ENCODE measurements at places on chromosomes 3 and 15.

DNA sequence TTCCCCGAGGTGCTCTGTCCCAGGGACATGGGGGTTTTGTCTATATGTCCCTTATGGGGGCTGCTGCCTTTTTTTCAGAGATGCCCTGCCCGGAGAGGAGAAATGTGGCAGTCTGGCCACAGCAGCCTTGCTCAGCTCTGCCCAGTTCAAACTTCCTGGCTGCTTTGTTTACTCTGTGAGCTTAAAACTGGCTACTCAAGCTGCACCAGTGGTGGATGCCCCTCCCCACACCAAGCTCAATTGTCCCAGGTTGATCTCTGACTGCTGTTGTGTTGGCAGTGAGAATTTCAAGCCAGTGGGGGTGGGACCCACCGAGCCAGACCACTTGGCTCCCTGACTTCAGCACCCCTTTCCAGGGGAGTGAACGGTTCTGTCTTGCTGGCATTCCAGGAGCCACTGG lies 188.9 kb downstream of the STXBP5L start:
- DNase-seq, result no peak

- DNase-seq, result no peak
Observed at GRCh38 chr15:85149465-85150129, 167.9 kb downstream of the PDE8A start.

DNA sequence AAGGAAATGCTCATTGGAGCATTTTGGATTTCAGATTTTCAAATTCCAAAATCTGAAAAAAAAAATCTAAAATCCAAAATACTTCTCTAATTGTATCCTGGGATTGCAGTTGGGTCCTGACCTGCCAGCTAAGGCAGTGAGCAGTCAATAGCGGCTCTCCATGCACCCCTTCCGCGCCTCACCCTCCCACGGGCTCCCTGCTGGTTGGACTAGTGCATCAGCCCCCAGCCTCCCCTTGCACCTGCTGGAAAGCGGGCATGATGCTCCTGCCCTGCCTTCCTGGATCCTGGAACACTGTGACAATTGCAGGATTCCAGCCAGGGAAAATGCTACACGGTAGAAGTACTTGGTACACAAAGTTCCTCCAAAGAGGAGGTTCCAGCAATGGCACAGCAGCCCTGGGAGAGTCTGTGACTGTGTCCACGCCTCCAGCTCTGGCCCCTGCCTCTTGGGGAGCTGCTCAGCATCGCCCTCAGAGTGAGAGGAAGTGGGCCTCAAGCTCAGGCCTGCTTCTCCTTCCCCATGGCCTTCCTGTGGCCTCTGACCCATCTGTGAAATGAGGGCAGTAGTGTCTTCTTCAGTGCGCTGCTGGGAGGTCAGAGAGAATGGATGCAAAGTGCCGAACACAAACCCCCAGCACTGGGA lies 39.5 kb upstream of the CHRNB4 start:
- DNase-seq, result no peak

DNA sequence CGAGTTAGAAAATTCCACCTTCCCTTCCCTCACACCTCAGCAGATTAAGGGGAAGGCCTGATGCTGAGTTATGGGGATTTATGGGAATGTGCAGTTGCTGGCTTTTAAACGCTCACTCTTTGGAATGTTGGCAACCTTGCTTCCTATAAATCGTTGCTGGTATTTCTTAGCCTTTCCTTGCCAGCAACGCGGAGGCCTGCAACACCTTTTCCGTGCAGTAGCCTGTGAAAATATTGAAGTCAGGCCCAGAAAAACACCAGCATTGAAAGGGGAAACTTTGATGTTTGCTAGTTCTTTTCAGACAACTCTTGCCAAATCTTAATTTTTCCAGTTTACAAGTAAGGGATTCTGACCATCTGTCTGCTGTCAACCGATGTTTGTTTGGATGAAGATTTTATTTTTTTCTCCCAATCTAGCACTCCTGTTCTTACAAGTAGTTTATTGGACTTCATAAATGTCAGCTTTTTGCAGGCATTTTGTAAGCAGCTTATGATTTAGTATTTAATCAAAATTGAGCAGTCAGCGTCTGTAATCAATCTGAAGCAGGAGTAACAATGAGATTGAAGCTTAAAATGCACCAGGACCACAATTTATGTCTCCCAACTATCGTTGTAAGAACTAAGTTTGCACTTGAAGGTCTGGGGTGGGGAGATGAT lies 251.0 kb downstream of the RPLP1 start:
- peak; percentile 12 for DNase-seq

DNA sequence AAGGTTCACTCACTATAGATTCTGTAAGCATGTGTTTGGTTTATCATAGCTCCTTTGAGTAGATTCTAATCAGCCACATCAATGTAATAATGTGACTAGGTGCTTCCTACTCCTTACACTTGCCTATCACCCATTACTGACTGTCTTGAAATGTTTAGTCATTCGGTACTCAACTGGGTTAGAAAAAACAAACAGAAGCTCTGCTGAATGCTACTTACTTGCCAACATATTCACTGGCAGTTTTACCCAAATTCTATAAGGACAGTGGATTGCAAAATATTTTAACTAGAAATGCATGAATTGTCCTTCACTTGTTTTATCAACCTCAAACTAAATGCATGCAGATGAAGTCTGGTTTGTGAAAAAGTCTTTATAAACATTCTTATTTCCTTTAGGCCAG lies 352.1 kb upstream of the ALCAM start:
- DNase-seq, result no peak

DNA sequence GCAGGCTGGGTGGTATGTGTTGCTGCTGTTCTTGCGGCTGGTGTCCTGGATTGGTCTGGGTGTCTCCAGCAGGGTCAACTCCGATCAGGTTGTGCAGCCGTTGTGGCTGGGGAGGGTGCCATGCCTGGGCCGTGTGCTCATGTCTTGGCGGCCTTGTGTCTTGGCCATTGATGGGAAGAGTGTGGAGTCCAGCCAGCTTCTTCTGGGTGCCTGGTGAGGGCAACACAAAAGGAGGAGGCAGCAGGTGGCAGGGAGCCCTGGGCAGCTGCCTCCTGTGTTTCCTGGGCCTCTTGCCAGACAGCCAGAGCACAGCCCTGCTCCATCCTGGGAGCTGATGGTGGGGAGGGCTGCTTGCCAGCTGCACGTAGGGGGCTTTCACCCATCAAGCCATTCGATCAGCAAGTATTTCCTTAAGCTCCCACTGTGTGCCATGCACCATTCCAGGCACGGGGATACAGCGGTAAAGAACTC lies 4.3 kb downstream of the CHAC1 start:
- DNase-seq, result no peak

- DNase-seq, result no peak
Observed at GRCh38 chr3:89072642-89073041, 34.8 kb upstream of the EPHA3 start.

DNA sequence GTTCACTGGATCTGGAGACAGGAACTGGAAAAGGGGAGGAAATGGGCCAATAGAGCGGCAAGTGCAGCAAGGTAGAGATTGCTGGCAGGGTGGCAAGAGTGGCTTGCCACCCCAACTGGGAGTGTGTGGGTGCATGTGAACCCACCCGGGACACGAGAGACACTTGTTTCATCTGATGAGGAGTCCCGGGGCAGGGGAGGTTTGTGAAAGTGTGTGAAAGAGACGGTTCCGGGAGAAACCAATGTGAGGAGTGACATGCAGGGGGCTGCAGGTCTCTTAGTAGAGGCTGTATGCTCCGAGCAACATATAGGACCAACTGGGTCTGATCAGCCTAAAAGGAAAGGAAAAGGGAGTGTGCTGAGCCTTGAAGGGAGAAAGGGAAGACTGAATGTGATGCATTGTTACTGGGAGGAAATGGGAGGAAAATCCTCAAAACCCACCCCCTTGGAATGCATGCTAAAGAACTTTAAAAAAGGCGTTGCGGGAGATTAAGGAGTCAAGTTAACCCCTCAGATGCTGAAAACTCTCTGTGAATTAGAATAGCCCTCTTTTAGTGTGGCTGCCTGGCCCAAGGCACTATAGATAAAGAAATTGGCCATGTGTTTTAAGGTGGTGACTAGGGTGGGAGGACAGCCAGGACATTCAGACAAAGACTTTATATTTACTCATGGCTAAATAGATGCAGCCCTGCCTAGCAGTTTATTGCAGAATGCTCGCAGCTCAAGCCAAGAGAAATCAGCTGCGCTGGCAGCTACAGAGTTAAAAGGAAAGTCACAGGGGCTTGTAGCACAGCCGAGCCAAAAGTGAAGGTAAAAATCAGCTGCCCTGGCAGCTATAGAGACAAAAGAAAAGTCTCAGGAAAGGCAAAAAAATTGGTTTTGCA lies 9.1 kb upstream of the SLC9C1 start:
- no peak for DNase-seq

- no peak for DNase-seq
Observed at GRCh38 chr3:50155491-50155878, 361 bp downstream of the SEMA3F start.

- no peak for DNase-seq
Observed at GRCh38 chr3:7646851-7647250, 785.9 kb downstream of the GRM7 start.

- no peak for DNase-seq
Observed at GRCh38 chr3:192914848-192915247, 2.8 kb downstream of the MB21D2 start.

DNA sequence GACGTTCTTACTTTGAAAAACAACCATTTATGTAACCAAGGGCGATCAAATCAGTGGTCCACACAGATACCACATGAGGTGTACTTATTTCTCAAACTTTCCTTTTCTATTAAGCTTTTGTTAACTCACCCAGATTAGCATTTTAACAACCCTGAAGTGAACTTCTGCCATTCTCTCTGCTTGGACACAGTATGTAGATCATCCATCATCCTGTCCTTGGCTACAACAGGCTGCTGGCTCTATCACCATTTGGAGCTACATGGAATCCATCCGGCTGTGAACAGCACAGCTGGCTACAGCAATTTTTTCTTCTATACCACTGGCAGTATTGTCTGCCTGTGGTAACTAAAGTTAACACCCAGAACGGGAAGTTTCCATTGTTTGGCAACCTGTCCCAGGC lies 4.4 kb downstream of the SEMA6D start:
- no peak for DNase-seq

GRCh38 chr15:60918234-60918959 lies 310.7 kb downstream of the RORA start:
- no peak for DNase-seq

- DNase-seq, result no peak
Observed at GRCh38 chr3:10600296-10600714, 94.9 kb upstream of the ATP2B2 start.

DNA sequence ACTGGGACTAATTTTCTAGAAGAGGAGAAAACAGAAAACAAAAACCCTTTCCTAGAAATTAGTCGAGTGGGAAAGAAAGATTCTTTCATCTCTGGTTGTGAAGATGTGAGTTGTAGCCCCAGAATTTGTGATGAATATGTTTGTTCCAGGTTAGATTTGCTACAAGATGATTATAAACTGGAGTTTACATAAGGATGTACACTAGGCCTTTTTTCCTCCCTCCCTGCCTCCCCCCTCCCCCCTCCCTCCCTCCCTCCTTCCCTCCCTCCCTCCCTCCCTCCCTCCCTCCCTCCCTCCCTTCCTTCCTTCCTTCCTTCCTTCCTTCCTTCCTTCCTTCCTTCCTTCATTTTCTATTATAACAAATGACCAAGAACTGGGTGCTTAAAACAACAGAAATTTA lies 1502.0 kb downstream of the SI start:
- DNase-seq, result no peak

- no peak for DNase-seq
Observed at GRCh38 chr15:73918784-73919183, 7.5 kb upstream of the LOXL1 start.

DNA sequence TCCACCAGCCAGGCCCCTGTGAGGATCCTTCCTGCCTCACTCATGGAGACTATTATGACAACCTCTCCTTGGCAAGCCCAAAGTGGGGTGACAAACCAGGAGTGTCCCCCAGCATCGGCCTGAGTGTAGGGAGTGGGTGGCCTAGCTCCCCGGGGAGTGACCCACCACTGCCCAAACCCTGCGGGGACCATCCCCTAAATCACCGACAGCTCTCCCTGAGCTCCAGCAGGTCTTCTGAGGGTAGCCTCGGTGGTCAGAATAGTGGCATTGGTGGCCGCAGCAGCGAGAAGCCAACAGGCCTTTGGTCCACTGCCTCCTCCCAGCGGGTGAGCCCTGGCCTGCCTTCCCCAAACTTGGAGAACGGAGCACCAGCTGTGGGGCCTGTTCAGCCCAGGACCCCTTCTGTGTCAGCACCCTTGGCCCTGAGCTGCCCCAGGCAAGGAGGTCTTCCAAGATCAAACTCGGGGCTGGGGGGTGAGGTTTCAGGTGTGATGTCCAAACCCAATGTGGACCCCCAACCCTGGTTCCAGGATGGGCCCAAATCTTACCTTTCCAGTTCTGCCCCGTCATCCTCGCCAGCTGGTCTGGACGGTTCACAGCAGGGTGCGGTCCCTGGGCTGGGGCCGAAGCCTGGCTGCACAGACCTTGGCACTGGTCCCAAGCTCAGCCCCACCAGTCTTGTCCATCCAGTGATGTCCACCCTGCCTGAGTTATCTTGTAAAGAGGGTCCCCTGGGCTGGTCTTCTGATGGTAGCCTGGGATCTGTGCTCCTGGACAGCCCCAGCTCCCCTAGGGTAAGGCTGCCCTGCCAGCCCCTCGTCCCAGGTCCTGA lies 1.0 kb downstream of the LIMD1 start:
- no peak for DNase-seq

DNA sequence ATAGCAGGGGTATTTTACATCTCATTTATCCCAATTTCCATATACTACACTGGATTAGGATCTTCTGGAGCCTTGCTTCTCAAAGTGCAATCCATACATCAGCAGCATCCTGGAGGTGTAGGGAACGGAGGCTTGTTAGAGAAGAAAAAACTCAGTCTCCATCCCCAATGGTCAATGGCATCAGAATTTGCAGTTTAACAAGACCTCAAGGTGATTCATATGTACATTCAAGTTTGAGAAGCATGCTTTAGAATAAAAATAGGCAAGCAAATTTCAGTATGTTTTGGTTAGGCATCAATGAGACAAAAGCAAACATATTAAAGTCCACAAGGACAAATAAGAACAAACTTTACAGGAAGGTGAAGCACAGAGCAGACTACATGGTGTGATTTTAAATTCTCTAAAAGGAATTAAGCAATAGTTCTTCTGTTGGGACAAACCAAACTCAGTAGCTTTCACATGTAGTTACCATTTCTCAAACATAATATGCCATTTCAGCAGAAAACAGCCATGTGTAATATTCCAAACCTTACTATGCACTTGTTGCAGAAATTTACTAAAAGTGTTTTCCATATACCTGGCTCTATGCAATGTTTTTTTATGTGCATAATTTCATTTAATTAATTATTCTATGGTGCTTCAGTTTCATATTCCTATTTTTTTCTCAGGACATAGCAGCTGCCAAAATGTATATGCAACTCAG lies 360.3 kb upstream of the NECTIN3 start:
- DNase-seq, result no peak
